Tongue (tissue), 3 donors: ENCODE measurements at places on chromosomes 5 and 9. TPM values are rescaled to one million over a fixed set of nuclear protein-coding genes. Genes with fewer than 3 reads are reported as not detected.

The ACSL6 gene
- 2.5 TPM for total RNA-seq

The MRRF gene
- 30.9 TPM for total RNA-seq

The LHX3 gene
- not detected for total RNA-seq

The HMMR gene
- total RNA-seq, result 17.7 TPM

The ADRA1B gene
- total RNA-seq, result 0.51 TPM

The PITX1 gene
- total RNA-seq, result 93.7 TPM

The ECM2 gene
- 27.5 TPM for total RNA-seq

The CATSPER3 gene
- total RNA-seq, result not detected

The ZBTB26 gene
- total RNA-seq, result 8.4 TPM

The FBP2 gene
- total RNA-seq, result 83.0 TPM

The TAF1L gene
- 0.21 TPM for total RNA-seq

The SPATA31E1 gene
- total RNA-seq, result not detected

The LCN12 gene
- total RNA-seq, result 0.82 TPM

The CBY3 gene
- not detected for total RNA-seq

The PRRX2 gene
- total RNA-seq, result 6.9 TPM

The PCDHB16 gene
- total RNA-seq, result 4.1 TPM

GRCh38 chr9:93017621-93018020, 40.9 kb upstream of the SUSD3 start:
- no peak for DNase-seq

GRCh38 chr9:33128570-33128969, 38.6 kb downstream of the B4GALT1 start:
- DNase-seq, result peak; percentile 73

DNA sequence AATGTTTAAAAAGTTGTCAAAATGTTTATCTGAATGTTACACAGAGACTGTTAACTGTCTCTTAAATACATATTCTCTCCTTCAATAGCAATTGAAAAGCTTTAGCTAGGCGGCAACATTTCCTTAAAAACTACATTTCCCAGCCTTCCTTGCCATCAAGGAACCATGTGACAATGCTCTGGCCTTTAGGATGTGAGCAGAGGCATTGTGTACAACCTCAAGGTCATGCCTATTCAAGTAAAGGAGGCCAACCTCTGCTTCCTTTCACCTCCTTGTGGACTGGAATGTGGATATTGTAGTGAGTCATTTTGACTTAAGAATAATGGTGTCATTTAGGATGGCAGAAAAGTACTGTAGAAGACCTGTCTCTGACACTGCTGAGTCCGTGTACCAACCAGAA, 23.7 kb upstream of the MROH2B start:
- no peak for DNase-seq

DNA sequence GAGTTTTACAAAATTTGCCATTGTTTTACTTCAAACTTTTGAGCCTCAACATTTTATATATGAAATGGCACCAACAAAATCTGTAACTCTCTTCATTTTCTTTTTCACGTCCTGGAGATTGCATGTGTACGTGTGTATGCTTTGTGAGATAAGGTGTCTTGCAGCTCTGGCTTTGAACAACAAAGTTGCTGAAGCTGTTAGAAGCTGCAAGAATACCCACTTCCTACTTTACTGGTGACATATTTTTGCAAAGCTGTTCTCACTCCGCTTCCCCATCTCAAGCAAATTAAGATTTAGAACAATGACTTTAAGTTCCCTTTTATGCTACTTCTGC, 41.8 kb downstream of the FYB1 start:
- no peak for DNase-seq

DNA sequence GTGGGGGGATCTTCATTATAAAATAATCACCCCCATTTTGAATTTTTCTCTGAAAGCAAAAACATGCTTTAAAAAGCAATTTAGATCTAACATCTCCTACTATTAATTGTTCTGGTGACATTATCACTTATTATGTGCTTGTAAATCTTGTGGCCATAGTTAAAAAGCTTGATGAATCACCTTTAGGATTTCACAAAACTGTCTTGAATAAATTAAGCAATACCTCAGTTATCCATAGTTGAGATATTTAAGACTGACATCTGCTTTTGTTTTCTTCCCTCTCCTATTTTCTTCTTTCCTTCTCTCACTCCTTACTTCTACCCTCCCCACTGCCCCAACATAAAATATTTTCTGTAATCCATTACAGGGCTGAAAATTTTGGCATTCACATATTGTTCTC, 84.8 kb downstream of the SLC1A3 start:
- no peak for DNase-seq

GRCh38 chr5:89998519-89999305, 410.8 kb downstream of the CETN3 start:
- no peak for DNase-seq

DNA sequence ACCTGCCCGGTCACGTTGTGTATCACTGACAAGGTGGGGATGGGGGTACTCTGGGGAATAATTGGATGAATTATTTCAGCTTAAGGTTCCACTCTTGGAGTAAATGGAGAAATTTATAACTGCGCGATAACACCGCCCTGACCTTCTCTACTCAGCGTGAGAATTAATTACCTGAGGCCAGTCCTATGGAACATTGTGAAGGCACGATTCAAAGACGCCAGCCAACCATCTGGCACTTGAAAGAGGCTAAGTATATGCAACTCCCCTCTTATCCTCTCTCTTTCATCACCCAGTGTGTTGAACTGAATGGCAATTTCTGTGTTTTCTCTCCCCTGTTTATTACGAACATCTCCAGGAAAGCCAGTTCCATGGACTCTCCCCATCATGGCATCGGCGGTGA, 235.5 kb upstream of the TUT7 start:
- no peak for DNase-seq

- no peak for DNase-seq
Observed at GRCh38 chr5:144712090-144712489, 541.4 kb downstream of the KCTD16 start.

- no peak for DNase-seq
Observed at GRCh38 chr5:74252044-74252443, 388.5 kb downstream of the ENC1 start.

- no peak for DNase-seq
Observed at GRCh38 chr5:125717209-125717608, 706.0 kb upstream of the GRAMD2B start.

DNA sequence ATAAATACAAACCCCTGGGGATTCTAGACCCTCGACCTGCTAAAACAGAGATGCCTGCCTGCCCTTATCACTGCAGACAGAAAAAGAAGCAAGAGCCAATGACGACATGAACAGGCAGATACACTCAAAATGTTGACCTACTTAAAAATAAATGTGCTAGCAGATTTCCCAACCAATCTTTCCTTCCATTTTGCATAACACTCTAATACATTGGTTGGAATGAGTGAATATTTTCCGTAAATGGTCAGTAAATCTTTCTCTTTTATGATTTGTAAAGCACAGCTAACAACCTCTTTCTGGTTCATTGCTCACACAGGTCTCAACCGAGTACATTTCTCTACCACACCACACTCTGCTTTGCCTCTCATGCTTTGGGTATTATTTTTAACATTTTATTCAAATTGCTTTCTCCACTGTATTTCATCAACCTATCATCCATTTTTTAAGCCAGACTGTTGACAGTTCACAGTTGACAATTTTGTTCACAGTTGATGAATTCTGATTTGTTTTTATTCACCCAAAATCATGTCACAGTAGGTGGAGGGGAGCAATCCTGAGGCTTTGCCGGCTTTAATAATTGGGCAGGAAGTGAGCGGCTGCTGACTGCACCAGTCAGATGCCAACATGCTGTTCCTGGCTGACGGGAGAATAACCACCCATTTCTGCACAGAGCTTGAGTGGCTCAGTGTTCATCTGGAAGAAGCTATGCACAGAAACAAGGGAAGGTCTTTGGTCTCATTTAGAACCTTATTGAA, 426.6 kb downstream of the SPOCK1 start:
- no peak for DNase-seq

- DNase-seq, result no peak
Observed at GRCh38 chr9:127761491-127761956, 16.9 kb downstream of the SH2D3C start.

DNA sequence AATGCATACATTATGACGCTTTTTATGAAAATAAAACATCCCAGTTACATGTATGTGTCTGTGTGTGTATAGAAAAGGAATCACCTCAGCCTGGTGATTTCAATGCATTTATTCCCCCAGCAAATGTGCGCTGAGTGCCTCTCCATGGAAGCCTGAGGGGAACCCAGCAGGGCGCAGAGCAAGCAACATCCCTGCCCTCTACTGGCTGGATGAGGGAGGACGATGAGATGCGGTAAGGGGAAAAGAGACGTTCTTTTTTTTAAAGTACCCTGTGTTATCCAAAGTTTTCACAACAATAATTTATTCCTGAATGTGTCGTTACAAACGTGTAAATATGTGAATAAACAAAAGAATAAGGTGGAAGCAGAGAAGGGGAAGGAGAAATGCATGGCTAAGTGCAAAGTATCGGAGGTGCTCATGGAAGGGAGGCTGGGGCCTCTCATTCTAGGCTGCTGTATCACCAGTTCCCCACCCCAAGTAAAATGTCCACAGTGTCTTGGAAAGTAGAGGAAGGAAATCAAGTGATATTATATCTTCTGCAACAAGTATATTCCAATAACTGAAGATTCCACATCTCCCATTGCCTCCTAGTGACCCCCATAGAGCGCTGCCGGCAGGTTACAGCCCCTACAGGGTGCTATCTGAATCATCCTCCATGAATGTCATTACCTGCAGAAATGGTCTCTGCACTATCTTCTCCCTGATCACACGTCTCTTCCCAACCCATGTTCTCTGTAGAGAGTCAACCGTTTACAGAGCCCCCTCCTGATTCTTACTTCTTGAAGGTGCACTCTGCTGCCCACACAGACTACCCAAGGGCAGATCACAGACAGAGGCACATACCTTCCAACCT, 13.0 kb upstream of the ABLIM3 start:
- peak; percentile 40 for DNase-seq

DNA sequence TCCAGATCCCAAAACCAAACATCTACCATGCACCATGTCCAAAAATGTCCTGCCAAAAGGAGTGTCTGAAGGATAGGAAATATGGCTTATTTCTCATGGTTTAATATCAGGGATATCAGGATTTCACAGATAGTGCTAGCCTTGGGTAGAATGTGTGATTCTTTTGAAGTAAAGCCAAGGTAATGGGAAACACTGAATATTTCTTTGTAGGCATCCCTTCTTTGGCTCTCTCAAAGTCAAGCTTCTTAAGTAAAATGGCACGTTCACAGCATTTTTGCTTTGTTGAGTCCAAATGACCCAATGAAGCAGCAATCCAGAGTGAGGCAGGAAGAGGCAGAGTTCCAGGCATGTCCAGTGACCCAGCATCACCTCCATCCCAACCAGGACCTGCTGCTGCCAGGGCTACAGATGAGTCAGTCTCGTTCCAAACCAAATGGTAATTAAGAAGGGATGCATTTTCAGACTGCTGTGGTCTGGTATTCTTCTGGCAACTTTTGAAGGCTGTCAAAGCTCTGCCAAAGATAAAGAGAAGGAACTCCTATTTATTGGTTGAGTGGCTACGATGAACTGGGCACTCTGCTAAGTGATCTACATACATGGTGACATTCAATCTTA, 678.8 kb upstream of the KLF4 start:
- peak; percentile 56 for DNase-seq

GRCh38 chr5:38141665-38142064, 116.7 kb upstream of the EGFLAM start:
- DNase-seq, result no peak

DNA sequence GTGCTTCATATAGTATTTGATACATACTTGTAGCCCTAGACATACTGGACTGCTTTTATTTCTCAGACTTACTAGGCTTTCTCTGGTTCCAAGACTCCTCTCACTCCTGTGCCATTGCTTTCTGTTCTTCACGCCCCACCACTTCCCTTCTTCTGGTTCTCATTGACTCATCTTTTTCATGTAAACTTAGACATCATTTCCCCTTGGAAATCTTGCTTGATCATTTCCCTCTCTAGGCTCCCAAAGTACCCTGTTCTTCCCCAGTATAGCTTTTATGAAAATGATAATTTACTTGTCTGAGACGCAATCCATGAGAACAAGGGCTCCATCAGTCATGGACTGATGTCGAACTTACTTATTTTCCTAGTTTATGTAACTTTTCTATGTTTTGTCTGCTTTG, 83.5 kb downstream of the TLR4 start:
- DNase-seq, result no peak

GRCh38 chr9:404234-404633, 189.6 kb downstream of the DOCK8 start:
- DNase-seq, result peak; percentile 45

GRCh38 chr9:111276431-111277128, 53.4 kb downstream of the OR2K2 start:
- DNase-seq, result no peak

DNA sequence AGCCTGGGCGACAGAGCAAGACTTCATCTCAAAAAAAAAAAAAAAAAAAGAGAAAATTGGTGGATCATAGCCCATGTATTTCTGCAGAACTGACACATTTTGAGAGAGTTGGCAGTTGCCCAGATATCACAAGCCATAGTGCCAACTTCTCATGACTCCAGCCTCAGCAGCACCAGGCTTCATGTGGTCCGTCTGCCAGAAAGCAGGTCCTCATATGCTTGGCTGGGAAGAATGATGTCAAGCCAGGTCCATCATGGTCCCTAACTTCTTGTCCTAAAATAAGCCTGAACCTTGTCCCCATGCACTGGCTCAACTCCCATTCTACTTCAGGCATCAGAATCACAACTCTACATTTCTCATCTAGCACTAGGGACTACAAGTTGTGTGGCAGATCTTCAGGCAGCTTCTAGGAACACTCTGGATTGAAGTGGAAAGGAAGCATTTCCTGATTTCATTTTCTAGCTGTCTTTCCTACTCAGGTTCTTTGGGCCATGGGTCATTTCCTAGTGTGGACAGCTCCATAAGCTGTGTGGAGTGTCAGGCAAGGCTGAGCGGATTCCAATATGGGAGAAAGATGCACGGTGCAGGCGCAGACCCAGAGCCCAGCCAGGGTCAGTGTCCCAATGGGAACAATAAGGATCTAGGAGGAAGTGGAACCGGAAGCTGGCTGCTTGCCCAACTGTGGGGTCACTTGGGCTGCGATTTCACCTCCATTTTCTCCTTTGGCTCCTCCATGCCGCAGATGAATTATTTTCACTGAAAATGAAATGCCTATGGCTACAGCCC, 90.1 kb downstream of the LMNB1 start:
- peak; percentile 71 for DNase-seq
